SW 1271 (cell line): ENCODE measurements at places on chromosomes 5 and 9.

GRCh38 chr9:125189011-125189360 is 617 bp downstream of the PPP6C start:
- no peak for DNase-seq

GRCh38 chr5:173736374-173736773 is 119.9 kb upstream of the BOD1 start:
- DNase-seq: no peak

DNA sequence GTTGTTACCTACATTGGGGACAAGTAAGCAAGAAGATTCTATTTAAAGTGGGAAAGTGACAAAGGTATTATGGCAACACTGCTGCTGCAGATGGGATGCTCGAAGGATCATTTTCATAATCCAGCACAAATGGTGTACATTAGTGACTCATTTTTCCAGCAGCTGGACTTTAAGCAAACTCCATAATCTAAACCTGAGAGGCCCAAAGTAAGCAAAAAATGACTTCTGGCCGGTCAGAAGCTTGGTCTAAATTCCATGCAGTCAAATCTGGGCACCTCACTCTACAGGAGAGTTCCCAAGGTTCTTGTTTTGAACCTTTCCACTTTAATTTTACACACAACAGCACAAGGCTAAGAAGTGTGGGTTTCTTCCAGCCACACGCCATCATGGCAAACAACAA is 43.6 kb upstream of the TRAF1 start:
- DNase-seq: no peak

GRCh38 chr5:170486371-170486770 is 17.4 kb upstream of the KCNIP1 start:
- no peak for DNase-seq

DNA sequence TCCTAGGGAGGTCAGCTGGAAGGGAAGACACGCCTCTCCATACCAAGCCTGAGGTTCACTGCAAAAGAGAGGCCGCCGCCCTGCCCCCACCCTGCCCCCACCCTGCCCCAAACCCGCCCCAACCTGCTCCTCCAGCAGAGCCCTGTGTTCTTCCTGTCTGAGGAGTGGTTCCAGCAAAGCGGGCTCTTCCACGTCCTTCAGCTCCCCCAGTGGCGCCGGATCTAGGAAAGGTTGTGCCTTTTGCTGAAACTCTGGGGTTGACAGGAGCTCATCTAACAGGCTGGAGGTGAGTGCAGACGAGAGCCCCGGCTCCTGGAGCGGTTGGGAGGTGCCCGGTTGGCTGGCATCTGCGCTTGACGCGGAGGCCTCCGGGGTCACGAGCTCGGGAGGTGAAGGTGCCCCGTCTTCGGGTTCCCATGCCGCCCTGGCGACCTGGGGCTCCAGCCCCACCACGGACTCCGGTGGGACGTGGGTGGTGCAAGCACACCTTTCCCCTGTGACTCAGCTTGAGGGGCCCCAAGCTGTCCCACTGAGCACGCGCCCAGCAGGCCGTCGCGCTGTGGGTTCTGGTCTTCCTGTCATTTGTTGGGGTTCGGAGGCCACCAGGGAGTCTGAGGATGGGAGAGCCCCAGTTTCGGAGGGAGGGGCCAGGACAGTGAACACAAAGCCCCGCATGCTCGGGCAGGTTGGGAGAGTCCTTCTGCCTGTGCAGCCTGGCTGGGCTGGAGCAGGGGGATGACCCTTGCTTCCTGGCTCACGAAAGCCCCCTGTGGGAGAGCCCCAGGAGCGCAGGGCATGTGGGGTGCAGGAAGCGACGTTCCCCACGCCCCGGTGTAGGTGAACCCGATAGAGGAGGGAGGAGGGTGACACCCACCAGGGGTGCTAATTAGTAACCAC is 1467.1 kb downstream of the FOXD4L5 start:
- DNase-seq: no peak

GRCh38 chr5:108216890-108217289 is 165.0 kb downstream of the FBXL17 start:
- DNase-seq: no peak

GRCh38 chr9:122376796-122377195 is 6.0 kb downstream of the PTGS1 start:
- DNase-seq: no peak

GRCh38 chr5:43729846-43730478 is 127.0 kb downstream of the NNT start:
- DNase-seq: peak; percentile 2

DNA sequence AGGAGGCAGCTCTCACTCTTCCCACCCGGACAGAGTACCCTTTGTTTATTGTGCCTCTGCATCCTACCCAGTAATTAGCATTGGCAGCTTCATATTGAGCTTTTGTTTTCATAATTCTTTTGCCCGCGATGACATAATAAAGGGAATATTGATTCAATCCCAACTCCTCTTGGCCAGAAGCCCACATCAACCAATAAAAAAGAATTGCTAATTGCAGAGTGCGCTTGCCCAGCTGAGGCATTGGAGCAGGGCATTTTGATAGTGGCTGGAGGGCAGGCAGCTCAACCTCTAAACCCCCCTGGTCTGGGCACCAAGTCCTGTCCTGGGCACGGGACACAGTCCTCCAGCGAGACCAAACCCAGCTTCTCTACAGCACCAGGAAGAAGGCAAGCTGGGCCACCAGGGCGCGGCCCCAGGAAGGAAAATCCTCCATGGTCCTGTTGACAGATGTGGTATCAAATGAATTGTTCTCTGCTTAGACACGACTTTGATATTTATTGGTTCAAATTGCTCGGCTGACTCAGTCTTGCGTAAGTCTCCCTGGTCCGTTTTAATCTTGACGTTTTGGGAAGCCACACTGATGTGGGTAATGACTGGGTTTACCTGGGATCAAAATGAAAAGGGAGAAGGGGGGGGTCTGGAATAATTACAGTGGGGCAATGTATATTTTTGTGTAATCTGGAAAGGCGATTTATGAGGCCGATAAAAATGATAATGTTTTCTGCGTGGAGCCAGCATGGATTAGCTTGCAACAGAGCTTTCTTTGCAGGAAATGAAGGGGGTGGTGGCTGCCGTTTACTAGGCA is 220.7 kb upstream of the MSX2 start:
- DNase-seq: no peak
